ENCODE measurements at places on chromosomes 13 and 19.

DNA sequence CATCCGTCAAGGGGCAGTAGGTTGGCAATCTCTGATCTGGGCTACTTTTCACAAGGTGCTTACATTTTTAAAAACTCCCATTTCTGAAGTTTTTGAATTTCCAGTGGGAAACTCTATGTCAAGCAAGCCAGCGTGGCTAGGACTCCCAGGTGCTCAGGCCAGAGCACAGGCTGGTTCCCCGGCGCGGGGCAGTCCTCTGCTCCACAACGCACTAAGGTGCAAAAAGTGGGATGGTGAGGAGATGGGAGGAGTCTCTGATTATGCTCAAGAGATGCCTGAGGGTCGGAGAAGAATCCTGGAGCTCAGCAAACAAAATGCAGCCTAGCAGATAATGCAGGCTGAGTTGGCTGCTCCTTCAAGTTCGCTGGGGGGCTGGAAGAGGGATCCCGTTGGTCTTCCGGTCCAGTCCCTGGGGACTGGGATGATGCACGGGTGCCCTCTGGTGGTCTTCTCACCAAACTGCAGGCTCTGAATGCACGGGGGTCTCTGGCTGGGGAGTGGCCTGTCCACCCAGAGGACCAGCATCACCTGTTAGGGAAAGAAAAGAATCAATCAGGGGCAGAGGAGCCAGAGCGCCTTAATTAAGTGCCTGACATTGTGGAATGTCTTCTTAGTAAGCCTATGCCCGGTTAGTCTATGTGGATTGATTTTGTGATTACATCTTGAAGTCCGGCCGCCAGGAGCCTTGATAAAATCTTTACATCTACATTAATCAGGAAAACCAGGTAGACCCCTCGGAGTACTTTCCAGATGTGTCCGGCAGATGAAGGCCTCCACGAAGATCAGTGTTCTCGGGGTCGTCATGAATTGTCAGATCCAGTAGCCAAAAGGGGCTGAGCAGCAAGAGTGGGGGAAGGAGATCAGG, 244.4 kb upstream of the MAB21L1 start:
- DNase-seq = no peak

DNA sequence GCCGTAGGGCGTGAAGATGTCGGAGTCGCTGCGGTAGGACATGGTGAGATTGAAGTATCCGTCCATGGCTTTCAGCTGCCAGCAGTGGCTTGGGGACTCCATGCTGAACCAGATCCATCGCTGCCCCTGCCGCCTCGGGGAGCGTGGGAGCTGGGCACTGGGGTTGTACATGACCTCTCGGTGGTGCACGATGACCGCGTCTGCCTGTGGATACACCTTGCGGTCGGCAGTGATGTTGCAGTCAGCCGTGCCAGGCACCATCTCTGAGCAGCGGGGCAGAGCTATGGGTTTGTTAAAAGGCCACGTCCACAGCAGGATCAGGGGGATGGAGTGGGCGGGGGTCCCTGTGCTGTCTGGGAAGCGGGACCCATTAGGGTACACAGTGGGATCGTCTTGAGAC, 7.4 kb downstream of the FUT6 start:
- no peak for DNase-seq

DNA sequence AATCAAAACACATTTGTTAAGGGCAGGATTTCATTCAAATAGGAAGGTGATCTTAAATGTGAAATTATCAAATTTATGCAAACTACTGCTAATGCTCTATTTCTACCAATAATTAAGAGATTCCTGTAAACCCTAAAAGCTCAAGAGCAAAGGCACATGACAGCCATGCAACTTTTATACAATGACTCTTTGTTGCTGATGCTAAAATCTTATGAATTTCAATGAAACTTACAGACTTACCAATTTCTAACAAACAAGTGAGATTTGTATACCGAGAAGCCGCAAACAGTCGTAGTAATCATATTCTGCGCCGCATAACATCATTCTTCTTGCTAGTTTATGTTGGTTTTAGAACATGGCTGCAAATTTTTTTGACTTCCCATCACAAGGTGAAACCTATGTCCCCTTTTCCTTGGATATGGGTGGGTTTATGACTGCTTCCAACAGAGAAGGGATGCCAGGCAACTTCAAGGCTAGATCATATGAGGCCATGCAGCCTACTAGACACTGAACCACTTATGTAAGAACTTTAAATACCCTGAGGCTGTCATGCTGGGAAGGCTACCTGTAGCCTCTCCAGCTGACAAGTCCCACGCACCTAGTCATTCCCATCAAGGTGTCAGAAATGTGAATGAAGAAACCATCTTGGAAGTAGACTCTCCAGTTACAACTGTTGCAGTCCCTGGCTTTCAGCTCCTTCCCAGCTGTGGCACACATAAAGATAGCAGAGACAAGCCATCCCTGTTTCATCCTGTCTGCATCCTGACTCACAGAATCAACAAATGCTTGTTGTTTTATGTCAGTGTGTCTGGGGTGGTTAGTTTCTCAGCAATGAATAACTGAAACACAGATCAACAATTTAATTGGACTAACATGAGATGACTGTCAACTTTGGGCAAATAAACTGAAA, 42.0 kb downstream of the LNX2 start:
- DNase-seq = no peak

DNA sequence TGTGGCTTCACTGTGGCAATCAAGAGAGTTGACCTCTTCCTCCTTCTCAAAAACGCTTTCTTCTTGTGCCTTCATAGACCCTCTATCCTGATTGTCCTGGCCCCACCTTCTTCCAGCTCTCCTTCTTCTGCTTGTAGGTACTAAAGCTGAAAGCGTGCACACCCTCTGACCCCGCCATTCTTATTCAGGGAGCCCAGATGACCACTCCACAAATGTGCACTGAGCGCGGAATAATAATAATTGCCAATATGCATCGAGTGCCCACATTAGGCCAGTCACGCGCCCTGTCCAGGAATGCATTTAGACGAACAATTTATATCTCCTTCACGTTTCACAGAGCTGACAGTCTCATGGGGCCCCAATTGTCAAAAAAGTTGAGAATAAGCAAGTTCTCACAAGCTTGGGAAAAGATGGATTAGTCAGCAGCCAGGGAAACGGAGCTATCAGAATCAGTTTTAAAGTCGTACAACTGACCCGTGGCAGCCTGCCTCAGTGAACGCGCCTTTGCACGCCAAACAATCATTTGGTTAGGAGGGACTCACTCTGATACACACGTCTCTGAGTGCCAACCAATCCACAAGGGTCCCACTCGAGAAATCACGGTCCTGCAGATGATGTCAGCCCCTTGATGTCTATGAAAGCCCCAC, 36.7 kb upstream of the PEG3 start:
- DNase-seq = no peak

- DNase-seq = no peak
Observed at GRCh38 chr13:45899406-45899805, 47.9 kb upstream of the SIAH3 start.

GRCh38 chr13:43983373-43983772, 103.7 kb downstream of the LACC1 start:
- DNase-seq = no peak

All from activated T-cell treated with anti-CD3 and anti-CD28 coated beads, Interleukin-2, amount 50 U/mL, for 4 hours (primary cell).